ENCODE measurements at places on chromosomes 3 and 15. TPM values are rescaled to one million over a fixed set of nuclear protein-coding genes. Genes with fewer than 3 reads are reported as not detected.

SOX14 gene
- total RNA-seq: not detected

CCDC32 gene
- total RNA-seq: 22.4 TPM

DPPA2 gene
- 1.2 TPM for total RNA-seq

C15orf62 gene
- total RNA-seq: not detected

HIGD1A gene
- 110 TPM for total RNA-seq

TERC gene
- 47.5 TPM for total RNA-seq

SLC22A13 gene
- 0.21 TPM for total RNA-seq

OPA1 gene
- total RNA-seq: 69.1 TPM

RPUSD2 gene
- total RNA-seq: 5.0 TPM

HRG gene
- total RNA-seq: not detected

UQCRC1 gene
- total RNA-seq: 246 TPM

GRAMD2A gene
- total RNA-seq: 0.43 TPM

COPS2 gene
- total RNA-seq: 86.2 TPM

GOLGA8G gene
- not detected for total RNA-seq

FEZF2 gene
- 9.1 TPM for total RNA-seq

- no peak for DNase-seq
Observed at GRCh38 chr3:127803619-127804018, 18.7 kb downstream of the MGLL start.

DNA sequence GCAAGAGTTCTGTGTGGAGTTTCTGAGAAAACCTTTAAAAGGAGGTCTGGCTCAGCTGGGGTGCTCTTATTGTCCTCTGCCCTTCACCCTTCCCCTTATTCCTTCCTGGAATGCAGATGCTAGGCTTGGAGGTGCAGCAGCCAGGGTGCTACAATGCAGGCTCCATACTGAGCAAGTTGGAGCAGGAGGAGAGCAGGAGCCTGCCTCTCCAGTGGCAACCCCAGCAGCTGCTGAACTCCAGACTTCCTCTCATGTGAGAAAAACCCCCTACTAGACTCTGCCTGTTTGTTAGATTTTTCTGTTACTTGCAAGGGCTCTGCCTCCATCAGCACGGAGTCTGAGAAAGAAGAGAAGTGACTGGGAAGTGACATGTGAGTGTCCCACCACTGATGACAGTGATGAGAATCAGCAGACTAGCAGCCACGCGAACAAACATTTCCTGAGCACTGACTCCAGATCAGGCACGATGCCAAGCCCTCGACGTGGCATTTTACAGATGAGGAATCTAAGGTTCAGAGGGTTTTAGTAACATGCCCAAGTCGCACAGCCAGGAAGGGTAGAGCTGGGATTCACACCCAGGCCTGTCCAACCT is 16.1 kb upstream of the RARRES1 start:
- no peak for DNase-seq

GRCh38 chr15:99054025-99054387 is 46.4 kb upstream of the PGPEP1L start:
- no peak for DNase-seq

DNA sequence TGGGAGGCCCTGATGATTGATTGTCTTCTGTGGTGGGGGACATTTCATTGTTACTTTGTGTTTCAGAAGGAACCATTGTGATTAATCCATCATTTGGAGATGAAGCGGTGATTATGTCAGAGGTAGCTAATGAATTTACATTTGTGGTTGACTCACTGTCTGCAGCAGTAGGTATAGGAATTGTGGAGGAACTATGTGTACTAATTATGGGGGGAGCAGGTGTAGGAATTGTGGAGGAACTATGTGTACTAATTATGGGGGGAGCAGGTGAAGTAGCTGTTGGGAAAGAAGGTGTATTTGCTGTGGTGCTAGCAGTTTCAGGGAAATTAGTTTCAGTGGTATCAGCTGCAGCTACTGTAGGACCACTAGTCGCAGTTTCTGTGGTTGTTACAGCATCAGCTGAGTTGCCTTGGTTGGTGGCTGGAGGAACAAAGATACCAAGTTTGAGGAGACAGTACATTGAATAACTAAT is 6.9 kb downstream of the MUC13 start:
- DNase-seq: no peak

DNA sequence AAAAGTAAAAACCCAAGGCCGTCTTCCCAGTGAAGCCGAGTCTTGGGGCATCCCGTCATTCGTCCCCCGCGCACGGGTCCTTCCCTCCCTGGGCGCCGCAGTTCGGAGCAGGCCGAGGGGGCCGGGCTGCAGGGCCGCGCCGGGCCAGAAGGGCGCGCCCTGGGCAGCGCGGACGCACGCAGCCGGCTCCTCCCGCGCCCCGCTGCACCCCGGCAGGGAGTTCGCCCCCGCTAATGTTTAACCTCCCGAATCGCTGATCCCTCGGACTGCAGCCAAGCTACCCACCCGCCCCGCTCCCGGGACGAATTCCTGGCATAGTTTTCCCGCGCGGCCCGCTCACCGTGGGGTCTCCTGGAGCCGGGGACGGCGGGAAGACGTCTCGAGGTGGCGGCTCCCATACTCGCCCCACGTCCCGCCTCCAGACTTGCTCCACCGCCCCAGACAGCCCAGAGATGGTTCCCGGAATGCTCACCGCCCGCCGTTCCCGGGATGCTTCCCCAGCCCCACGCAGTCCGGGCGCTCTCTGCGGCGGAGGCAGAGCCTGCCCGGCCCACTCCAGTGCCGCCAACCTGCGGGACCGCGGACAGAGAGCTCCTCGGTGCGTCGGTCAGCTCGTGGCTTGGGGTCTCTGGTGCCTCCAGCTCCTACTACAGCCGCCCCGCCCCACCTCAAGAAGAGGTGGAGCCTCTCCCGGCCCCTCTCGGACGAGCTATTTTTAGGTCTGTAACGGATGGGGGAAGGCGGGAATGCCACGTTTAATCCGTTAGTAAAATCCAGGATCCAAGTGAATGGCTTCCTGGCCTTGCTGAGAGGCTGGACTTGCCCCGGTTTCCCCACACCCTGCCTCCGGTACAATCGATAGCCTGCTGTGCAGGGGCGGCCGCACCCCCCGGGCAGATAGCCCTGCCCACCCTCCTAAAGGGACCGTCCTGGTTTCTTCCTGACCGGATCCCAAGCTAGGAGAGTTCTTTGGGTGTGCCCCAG is at the start of gene DZIP1L:
Gene DZIP1L, minus strand, starts transcription at position 621 of the 984 bp plus-strand sequence. CDS start 11,637 bp downstream, outside the sequence.
- peak; percentile 90 for DNase-seq

DNA sequence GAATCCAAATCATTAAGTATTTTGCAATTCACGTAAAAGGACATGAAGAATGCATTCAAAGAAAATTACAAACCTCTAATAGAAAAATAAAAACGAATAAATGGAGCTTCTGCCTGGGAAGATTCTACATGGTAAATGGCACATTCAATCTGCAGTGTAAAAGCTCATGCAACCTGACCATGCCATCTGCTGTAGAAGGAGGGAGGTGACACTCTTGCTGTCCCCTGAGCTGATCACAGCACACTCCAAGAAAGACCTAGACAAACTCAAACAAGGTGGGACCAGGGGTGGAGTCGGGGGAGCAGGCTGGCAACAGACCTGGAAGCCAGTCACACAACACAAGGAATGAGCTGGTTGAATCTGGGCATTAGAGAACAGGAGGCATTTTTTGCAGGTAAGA is 101.8 kb downstream of the BDH1 start:
- DNase-seq: no peak

DNA sequence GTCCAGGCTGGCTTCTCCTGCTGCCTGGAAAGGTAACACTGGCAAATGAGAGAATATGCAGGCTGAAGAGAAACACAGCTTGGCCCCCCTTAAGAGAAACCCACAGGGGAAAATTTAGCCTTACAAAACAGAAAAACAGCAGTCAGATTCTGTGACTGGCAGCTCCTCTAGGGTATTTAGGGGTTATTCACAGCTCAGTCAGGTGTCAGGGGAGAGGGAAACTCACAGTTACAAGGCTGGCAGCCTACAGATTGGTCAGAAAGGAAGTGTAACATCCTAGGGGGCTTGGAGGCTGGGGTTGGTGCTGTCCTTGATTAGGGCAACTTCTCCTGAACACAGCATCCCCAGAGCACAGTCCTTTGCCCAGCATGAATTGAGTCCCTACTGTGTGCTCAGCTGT is 81.4 kb downstream of the SEMA5B start:
- no peak for DNase-seq

DNA sequence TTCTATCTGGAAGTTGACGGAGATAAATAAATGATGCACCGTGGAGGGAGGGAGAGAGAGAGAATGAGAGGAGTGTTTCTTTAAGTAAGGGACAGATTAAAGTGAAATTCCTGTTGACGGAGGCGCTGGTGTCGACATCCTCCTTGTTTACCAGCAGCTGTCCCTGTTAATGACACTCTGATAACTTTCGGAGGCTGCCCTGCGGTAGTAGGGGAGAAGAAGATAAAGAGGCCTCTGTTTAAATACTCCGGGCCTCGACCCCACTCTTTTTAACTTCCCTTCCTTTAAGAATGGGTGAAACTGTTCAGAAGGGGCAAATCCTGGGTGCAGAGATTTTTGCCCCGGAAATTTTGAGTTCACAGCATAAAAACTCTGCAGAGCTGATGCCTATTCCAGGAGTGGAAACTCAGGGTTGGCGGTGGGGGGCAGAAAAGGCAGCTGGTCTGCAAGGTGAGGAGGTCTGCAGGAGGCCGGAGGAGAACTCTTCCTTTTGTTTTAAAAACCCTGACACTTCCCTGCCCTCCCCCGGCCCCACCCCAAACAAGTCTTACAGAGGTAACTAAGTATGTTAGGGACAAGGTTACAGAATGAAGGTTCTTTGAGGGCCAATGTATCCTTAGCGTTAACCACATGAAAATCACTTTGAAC is 276.6 kb upstream of the NR2F2 start:
- peak; percentile 67 for DNase-seq

DNA sequence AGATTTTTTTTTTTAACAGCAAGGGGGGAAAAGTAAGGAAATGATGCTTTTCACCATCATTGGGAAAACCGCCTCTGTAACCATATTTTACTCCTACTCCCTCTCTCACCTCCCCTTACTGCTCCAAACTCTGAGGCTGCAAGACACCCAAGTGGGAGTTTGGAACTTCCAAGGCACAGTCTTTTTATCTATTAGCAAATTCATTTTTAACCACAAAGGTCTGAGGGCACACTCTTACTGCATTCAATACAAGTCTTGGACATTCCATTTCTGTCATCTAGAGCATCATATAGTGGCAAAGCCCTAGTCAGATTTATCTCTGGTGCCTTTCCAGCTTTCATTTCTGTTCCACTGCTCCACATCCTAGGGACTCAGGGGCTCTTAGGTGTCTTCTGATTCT is 13.2 kb downstream of the FAM162A start:
- no peak for DNase-seq

DNA sequence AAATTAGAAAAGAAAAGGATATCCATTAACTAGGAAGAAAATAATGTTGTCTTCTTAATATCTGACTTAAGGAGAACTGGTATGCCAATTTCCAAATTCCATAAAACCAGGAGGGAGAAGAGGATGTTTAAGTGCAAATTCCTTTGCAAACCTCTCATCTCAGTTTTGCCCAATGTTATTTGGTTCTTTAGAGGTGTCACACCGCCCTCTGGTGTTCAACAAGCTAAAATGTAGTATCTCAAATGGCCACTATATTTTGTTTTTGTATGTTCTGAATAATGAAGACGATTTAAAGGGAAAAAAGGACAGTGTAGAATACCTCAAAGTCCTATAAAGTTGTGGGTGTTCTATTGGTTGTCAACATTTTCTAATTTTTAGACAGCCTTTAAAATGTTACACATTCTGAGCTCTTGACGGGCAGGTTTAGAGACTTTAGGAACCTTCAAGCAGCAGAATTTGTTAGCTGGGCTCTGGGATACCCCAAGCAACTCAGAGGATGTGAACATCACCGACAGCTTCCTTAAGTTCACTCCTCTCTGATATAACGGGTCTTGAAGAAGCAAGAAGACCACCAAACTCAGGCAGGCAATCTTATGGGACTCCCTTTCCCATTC is 458.3 kb downstream of the MFSD1 start:
- peak; percentile 77 for DNase-seq

GRCh38 chr15:34754171-34754601 is 612 bp downstream of the GJD2 start:
- peak; percentile 23 for DNase-seq

GRCh38 chr3:179098388-179099077 is 26.9 kb upstream of the ZMAT3 start:
- no peak for DNase-seq

- DNase-seq: no peak
Observed at GRCh38 chr15:28098360-28098765, 752 bp downstream of the OCA2 start.

DNA sequence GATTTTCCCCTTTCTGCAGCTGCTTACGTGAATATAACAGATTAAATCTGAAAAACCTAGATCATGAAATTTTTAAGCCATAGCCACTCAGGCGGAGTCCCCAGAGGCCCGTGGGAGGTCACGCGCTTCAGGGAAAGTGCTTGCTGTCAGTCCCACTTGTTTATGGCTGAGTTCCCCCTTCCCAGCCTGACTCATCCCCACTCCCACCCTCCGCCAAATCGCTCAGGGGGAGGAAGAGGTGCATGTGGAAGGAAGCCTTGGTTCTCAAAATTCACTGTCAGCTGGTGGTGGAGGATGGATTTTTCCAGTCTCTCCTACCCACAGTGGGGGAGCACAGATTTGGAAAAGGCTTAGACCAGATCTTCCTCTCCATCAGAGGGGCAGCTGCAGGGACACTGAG is 67.4 kb downstream of the CORO2B start:
- DNase-seq: no peak

DNA sequence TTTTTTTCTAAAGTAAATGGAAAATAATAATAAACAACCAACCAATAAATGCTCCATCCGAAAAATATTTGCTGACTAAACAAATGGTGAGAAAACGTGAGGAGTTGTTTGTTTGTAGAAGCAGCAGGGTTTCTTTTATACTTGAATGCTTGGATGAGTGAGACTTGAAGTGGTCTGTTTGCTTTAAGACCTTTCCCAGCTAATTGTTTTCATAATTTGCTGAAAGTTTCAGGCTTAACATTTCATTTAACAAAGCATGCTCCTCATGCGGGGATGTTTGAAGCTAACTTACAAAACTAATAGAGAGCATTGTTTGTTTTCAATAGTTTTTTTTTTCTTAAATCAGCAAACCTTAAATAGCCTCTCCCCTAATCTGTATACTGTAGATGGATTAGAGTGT is 484.6 kb downstream of the ROBO2 start:
- DNase-seq: peak; percentile 28

DNA sequence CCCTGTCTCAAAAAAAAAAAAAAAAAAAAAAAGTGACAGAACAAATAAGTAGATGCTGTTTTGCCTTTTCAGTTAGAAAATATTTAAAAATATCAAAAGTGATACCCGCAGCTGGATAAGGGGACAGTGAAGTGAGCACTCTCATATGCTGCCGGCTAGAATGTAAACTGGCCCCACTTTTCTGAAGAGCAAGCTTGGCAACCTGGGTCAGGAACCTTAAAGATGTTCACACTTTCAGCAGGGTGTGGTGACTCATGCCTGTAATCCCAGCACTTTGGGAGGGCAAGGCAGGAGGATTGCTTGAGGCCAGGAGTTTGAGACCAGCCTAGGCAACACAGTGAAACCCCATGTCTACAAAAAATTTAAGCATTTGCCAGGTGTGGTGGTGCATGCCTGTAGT is 17.4 kb downstream of the FSD2 start:
- no peak for DNase-seq

GRCh38 chr3:125104639-125105038 is 48.8 kb upstream of the HEG1 start:
- DNase-seq: no peak
